ENCODE measurements at places on chromosomes 12 and 14.

DNA sequence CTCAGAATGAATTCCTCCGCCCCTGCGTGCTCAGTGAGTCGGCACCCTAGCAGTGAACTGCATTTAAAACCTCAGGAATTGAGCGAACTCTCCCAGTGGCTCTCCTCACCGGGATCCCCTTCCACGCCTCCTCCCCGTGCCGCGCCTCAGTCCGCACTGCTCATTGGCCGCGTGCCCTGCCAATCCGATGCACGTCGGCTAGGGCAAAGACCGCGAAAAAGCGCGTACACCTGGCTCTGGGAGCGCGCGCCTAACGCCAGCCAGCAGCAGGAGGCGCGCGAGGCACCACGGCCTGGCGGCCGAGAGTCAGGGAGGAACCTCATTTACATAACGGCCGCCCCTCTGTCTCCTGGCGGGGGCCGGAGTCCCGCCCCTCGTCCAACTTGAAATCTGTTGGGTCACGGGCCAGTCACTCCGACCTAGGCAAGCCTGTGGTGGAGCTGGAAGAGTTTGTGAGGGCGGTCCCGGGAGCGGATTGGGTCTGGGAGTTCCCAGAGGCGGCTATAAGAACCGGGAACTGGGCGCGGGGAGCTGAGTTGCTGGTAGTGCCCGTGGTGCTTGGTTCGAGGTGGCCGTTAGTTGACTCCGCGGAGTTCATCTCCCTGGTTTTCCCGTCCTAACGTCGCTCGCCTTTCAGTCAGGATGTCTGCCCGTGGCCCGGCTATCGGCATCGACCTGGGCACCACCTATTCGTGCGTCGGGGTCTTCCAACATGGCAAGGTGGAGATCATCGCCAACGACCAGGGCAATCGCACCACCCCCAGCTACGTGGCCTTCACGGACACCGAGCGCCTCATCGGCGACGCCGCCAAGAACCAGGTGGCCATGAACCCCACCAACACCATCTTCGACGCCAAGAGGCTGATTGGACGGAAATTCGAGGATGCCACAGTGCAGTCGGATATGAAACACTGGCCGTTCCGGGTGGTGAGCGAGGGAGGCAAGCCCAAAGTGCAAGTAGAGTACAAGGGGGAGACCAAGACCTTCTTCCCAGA is at the start of gene HSPA2:
Gene HSPA2, plus strand, starts transcription at position 534 of the 995 bp plus-strand sequence. Its CDS starts 109 bp downstream, at position 643.
- DNase-seq, result no peak

DNA sequence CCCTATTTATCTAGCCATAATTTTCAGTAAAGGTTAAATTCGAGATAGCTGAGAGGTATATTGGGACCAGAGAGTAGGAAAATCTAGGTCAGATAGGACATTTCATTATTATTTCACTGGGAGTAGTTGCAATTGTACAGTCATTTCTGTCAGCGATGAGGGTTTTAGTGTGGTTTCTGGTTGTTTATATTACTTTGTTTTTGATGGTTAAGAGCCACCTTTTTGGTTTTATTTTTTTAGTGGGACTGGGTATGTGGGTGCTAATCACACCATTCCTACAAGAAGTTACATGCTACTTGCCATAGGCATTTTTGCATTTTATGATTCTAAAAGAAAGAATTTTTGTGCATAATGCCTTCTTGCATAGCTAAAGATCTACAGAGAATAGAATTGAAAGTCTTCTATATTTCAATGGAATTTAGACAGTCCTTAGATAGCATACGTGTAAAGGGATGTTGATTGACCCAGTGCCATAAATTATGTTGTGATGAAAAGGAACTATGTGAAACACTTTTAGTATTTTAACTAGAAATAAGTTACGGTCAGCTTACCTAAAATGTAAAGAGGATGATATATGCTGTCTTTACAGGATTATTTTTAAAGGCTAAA is 85.2 kb downstream of the KTN1 start:
- no peak for DNase-seq

DNA sequence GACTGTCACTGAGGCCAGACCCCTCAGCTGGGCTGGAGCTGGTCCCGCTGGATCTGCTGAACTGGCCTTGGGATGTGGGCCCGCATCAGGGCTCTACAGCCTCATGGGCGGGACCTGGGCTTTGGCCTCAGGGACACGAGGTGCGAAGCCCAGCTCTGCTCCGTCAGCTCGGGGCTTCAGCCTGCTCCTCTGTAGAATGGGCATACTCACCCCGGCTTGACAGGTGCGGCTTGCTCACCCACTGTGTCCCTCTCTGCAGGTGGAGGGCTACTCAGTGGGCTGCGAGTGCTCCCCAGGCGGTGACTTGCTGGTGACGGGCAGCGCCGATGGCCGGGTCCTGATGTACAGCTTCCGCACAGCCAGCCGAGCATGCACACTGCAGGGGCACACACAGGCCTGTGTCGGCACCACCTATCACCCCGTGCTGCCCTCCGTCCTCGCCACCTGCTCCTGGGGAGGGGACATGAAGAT is 57.6 kb downstream of the BEGAIN start:
- DNase-seq, result no peak

GRCh38 chr12:54142114-54142475 is 46.7 kb downstream of the SMUG1 start:
- no peak for DNase-seq

- no peak for DNase-seq
Observed at GRCh38 chr12:132657004-132657727, 30.0 kb downstream of the POLE start.

DNA sequence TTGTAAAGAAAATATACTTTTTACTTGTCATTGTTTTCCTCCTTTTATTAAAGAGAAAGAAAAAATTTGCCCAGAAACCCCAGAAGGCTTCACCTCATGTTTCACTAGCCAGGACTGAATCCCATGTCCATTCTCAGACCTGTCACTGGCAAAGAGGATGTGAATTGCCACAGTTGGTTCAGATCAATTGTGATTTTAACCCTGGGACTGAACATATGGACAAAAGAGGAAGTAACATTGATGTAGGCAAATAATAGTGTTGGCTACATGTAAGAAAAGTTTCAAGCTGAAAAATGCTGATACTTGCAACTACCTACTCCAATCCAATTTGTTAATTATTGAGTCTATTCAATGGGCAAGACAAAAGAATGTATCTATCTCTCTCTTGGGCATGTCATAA is 8.6 kb upstream of the CCDC196 start:
- peak; percentile 5 for DNase-seq

GRCh38 chr14:31154956-31155355 is 52.6 kb downstream of the HECTD1 start:
- DNase-seq, result no peak

DNA sequence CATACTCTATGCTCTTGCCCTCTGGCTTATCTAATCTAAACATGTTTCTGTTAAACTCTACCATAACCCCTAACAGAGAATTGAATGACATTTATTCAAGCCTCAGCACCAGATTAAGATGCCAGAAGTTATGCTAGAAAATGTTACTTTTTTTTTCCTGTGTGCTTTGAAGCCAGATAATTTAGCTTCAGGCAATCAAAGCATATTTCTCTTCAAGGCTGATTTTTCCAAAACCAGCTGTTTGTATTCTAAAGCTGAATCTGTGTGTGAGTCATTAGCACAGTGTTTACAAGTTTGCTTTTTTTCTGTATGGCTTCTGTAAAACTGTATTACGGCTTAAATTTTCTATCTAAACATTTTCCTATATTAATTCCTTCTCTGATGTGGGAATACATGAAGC is 326.1 kb downstream of the FSCB start:
- DNase-seq, result no peak

GRCh38 chr14:20809917-20810316 is 7.3 kb upstream of the RNASE1 start:
- no peak for DNase-seq
